Activated gamma-delta T cell (primary cell): ENCODE measurements at places on chromosomes 3 and 15.

DNA sequence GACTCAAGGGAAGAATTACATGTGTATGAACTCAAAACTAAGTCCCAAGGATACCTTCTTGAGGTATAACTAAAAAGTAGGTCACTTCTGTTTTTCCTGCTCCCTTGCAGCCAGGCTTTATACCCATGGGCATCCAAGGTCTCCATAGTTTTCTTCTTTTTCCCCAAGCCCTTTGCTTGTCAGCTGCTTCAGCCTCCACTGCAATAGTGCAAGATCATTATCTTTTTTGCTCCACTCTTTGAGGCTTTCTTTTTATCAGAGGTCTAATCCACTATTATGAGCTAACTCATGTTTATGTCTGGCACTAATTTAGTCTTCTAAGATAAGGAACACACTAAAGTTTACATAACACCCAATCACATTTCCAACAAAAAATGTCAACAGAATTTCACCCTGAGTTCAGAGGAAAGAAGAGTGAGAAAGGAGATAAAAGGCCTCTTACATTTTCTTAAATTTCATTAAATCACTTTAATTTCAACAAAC, 121.2 kb upstream of the LSAMP start:
- DNase-seq, result no peak

DNA sequence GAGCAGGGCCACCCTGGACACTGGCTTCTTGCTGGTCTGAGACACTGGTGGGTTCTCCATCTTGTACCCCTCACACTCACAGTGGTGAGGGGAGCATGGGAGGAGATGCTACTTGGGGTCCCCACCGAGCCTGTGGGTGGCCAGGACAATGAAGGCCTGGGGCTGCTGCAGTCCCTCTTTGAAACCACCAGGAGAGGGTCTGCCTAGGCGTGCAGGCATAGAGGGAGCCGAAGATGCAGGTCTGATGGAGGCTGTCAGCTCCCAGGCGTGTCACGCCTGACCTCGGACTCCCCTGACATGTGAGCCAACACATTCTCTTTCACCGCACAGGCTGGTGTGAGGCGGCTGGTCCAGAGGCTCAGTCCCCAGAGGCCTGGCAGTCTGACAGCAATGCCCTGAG, 39.1 kb downstream of the NIPA2 start:
- no peak for DNase-seq

- no peak for DNase-seq
These were observed 15.0 kb downstream of the ATR start for GRCh38 chr3:142563496-142563997.

- no peak for DNase-seq
These were observed 493.0 kb upstream of the NR2F2 start for GRCh38 chr15:95837341-95838004.

DNA sequence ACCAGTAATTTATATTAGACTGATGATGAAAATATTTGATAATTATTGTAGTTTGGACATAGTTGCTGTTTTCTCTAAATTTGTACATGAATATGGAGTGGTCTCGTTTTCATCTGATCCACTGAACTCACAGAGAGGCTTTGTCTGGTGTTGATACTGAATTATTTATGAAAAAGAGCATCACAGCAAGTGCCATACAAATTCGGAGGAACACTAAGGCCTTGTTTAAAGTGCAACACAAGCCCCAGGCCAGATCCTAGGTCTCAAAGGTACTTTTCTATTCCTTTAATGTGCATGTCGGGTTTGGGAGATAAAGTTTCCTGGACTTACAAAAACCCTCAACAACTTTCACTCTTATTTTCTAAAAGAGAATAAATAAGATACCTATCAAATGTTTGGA, 796.8 kb upstream of the EPHA6 start:
- no peak for DNase-seq

DNA sequence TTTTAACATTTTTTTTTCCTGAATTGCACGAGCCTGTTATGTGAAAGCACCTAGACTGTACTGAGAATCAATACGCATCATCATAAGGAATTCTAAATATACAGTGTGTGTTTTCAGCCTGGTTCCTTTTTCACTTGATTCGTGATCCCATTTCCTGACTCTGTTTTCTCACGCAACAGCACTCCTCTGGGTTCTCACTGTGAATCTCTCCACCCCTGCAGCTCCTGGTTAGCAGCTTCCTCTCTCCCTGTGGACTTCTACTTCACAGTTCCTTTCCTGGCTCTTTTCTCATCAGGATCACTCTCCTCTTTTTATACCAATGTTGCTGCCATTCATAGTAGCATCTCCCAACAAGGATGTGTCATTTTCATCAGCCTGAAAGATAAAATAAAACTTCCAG, 297.2 kb downstream of the CADM2 start:
- DNase-seq, result no peak

GRCh38 chr15:34651997-34652725, 68.7 kb upstream of the GOLGA8B start:
- DNase-seq, result no peak

DNA sequence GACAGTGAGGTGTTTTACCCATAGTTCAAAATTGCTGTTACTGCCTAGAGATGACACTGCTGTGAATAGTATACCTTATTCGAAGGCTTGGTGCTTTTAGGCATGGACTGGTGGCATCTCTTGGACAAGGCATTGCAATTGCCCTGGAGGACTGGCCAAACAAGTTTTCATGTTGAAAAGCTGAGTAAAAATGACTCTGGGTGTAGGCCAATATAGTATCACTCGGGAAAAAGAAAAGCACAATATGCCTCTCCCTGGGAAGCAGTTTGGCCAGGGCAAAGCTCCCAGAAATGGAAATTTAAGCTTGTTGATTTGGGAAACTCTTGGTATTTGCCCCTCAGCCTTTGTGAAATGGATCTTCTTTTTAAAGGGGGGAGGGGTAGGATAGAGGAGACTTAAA, 54.8 kb downstream of the ZNF609 start:
- no peak for DNase-seq

DNA sequence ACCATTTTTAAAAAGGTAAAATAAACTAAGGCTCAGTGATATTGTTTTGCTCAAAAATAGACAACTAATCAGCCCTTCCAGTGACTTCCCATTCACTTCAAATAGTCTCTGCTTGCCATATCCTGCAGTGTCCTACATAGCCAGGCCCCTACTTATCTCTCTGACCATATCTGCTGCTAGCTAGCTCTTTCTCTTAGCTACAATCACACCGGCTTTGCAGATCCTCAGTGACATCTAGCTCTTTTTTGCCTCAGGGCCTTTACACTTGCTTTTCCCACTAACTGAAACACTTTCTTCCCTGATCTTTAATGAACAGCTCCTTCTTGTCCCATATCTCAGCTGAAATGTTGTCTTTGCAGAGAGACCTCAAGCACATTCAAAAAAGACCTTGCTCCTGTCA, 161.3 kb downstream of the IL5RA start:
- no peak for DNase-seq

DNA sequence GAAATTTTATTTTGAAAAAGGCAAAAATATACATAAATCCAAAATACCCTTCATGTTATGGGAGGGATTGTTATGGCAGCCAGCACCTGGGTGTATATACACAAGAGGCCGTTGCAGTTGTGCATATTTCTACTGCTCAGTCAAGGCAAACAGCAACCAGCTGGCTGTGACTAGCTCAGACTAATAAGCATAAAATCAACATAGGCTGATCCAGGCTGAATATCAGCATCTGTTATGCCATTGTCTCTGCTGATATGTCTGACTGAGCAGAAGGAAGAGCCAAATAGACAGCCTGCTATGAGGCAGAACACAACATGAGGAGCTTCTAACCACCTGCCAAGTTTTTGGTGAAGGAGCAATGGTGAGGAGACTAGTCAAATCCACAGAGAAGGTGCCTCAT, 457.5 kb upstream of the ALCAM start:
- DNase-seq, result no peak

DNA sequence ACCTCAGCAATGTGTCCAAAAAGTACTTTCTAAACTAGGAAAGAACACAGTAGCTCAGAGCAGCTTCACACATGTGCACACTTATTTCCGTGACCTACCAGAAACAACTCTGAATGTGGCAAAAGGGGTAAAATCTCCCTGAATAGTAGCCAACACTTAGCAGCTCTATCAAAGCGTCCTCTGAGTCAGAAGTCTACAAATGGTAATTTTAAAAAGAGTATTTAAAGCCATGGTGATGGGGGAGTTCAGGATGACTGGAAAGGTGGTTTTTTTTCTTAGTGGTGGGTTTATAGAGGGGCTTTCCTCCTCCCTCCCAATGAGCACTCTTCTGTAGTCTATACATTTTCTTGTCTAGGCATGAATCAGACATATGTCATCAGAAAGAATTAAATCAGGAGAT, 223.8 kb upstream of the PRICKLE2 start:
- DNase-seq, result no peak

DNA sequence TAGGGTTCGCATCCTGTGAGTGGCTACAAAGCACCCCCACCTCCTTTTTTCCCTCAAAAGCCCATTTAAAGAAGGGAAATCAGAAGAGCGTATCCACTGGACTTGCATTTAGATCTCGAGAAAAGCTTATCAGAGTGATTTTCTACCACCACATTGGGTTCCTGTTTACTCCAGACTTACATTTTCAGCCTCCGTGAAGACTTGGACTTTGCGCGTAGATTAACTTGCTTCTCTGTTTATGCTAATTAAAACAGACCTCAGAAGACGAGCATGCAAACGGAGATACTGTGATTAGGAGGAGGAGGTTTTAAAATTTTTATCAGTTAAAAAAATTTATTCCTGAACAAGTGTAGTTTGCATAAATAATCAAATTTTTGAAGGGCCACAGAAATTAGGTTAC, 115.7 kb downstream of the AKAP13 start:
- no peak for DNase-seq

GRCh38 chr3:187979564-187979963, 174.4 kb upstream of the LPP start:
- no peak for DNase-seq

DNA sequence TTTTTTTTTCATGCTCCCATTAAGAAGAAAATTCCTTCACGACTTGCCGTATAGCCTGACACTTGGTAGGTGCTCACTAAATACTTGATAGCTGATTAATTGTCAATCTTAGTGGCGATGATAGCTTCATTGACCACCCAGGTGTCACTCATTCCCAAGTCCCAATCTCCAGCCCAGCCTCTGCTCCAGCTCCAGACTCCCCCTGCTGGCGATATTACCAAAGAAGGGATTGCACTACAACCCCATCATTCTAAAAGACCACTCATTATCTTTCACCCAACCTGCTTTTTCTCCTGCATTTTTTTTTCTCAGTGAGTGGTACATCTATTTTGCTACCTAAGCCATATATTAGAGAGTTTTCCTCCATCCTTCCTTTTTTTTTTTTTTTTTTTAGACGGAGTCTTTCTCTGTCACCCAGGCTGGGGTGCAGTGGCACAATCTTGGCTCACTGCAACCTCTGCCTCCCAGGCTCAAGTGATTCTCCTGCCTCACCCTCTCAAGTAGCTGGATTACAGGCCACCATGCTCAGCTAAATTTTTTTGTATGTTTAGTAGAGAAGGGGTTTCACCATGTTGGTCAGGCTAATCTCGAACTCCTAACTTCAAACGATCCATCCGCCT, 19.5 kb upstream of the COMMD2 start:
- no peak for DNase-seq

- DNase-seq, result no peak
These were observed 618.2 kb upstream of the ZNF717 start for GRCh38 chr3:76403556-76403955.

- no peak for DNase-seq
These were observed 33.3 kb downstream of the GABPB1 start for GRCh38 chr15:50321680-50322210.

DNA sequence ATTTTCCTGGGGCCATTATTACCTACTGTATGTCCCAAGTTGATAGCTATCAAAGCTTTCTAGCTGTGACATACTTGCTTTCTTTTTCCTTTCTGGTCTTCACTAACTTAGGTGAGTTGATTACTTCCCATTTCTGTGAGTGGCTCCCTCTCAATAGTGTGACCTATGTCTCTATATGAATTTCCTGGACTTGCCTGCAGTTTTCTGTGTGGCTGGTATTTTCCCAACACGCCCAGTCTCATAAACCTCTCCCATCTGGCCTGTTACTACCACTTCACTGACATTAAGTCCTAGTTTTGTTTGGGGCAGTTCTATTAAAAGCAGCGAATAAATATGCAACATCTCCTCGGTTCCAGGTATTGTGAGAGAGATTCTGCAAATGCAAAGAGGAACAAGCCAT, 671.2 kb downstream of the SI start:
- no peak for DNase-seq

- DNase-seq, result no peak
These were observed 43.0 kb upstream of the SH3GL3 start for GRCh38 chr15:83404121-83404520.

GRCh38 chr3:30340500-30340899, 265.9 kb upstream of the TGFBR2 start:
- no peak for DNase-seq

DNA sequence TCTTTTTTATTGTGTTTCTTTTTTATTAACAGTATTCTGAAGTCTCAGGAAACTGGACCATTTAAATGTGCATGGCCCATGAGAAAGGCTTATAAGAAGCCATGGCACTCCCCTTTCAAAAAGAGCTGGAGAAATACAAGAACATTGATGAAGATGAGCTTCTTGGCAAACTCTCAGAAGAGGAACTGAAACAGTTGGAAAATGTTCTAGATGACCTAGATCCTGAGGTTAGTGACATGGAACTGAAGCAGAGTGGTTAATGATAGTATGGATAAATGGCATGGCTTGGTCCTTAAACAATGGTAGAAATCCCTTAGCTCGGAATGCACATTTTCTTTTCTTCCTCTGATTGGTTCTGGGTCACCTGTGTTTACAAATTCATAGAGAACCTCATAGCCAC, 14.9 kb downstream of the TMOD2 start:
- no peak for DNase-seq

GRCh38 chr3:105140899-105141367, 225.8 kb upstream of the ALCAM start:
- no peak for DNase-seq

DNA sequence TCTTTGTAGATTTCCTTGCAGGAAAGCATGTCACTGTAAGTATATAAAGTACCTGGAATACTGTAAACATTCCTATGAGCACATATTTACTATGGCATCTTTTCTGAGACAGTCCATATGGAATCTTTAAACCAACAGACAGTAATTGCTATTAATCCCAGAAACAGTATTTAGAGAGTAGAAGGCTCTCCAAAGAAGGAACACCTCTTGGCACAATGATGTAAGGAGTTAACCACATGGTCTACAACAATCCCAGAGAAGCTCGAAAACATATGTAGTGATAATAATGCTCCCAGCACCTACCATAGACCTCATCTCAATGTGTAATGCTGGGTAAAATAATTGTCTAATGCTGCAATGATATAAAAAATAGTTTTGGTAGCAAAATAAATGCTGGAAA, 95.8 kb upstream of the IL12A start:
- DNase-seq, result no peak

GRCh38 chr15:93895976-93896770, 335.2 kb upstream of the MCTP2 start:
- DNase-seq, result no peak

GRCh38 chr3:23671851-23672589, 133.7 kb upstream of the UBE2E1 start:
- no peak for DNase-seq

DNA sequence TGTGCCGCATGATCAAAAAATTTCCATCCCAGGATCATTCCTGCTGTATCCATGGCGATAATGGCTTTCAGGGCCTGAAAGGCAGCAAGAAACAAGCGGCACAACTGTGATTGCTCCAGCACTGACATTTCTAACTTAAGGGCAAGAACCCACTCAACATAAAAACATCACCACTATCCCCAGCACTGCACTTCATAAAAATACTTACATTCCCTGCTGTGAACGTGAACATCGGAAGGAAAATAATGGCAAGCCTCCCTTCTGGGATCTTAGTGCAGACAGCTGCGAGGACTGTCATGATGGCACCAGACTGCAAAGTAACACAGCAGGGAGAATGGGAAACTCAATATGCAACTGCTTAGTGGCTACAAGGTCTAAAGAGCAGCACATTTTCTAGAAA, 8.1 kb upstream of the MAP6D1 start:
- no peak for DNase-seq
